Right kidney (tissue), 9 donors: ENCODE measurements at places on chromosomes 1 and 21.

DNA sequence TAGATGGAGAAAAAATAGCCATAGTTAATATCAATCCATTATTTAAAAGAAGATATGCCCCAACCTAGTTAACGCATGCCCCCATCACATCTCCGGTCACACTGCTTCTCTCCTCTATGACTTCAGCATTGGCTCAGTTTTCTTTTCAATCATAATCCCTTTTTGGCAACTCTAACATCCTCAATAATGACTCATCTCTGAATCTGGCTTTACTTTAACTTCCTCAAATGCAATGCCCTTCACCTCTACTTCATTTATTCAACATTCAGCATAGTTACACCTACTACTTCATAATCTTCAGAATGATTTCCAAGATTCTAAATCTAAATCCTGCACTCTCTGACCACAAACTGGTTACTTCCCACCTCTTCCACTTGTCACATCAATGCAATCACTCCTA, 417.3 kb downstream of the USH2A start:
- no peak for DNase-seq

GRCh38 chr1:216854836-216855484, 131.7 kb upstream of the ESRRG start:
- no peak for DNase-seq

DNA sequence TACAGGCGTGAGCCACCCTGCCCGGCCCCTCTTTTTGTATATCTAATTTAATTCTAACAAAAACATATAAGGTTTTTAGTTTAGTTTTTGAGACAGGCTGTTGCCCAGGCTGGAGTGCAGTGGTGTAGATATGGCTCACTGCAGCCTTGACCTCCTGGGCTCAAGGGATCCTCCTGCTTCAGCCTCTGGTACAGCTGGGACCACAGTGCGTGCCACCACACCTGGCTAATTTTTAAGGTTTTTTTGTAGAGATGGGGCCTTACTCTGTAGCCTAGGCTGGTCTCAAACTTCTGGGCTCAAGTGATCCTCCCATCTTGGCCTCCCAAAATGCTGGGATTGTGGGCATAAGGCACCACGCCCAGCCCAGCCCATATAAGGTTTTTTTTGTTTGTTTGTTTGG, 18.8 kb downstream of the ENSA start:
- no peak for DNase-seq

- DNase-seq, result no peak
Measured at GRCh38 chr21:42223826-42224575, 5.1 kb downstream of the ABCG1 start.

DNA sequence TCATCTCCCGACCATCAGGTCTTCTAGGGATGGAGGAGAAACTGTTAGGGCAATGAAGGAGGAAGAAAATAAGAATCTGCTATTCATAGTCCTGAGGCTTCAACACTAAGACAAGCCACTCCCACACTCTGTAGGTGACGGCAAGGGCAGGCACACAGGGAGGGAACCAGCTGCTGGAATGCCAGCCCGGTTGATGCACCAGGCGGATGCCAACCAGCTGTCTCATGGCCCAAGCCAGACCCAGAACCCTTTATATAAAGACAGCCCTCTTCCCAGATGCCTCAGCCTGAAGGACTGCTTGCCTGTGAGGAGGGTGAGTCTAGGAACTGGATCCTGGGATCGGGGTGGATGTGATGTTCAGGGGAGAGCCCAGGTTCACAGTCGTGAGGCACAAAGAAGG, at the start of gene KPRP:
Gene KPRP, plus strand, starts transcription at position 279 of the 400 bp plus-strand sequence. CDS start 1,564 bp downstream, outside the sequence.
- no peak for DNase-seq

- DNase-seq, result peak; percentile 90
Measured at GRCh38 chr1:228734881-228735801, at the start of gene RHOU. Gene RHOU (plus strand): TSS chr1:228735479. CDS start chr1:228735743, 264 bp downstream.

DNA sequence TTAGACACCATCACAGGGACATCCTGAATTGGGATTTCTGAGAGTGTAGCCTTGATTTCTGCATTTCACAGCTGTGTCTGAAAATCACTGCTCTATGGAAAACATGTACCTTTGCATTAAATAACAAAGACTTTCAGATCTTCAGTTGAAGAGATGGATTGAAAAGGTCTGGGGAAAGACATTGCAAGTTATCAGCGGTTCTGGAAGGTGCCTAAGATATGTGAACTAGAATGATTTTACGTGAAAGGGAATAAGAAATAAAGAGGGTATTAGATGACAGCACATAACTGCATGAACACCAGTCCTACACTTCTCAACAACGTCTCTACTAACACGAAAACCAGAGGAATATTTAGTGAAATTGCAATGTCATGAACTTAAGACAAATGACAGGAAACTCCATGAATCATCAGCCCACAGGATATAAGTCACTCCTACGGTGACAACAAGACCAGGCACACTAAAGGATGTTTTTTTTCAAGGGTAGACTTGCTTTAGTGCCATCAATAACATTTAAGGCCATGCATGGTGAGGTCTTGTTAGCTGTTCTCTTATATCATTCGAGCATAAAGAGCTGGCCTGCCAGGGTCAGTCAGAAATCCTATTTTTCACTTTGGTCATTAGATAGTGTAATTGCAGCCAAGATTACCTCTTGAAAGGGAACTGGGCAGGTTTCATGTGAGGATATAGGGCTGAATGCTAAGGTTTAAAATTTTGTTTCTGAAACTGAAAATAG, 283.1 kb downstream of the GRIK1 start:
- DNase-seq, result peak; percentile 13
